ENCODE measurements at places on chromosomes 6 and 20.
A peak's percentile ranks its signal among the peaks of the same experiment; 100 is the strongest.

GRCh38 chr20:34312024-34312460, 8.9 kb upstream of the AHCY start:
- DNase-seq = no peak

- DNase-seq = no peak
Measured at GRCh38 chr20:48718786-48719578, 108.8 kb downstream of the PREX1 start.

GRCh38 chr6:154012852-154013251, 26.2 kb upstream of the OPRM1 start:
- DNase-seq = no peak

DNA sequence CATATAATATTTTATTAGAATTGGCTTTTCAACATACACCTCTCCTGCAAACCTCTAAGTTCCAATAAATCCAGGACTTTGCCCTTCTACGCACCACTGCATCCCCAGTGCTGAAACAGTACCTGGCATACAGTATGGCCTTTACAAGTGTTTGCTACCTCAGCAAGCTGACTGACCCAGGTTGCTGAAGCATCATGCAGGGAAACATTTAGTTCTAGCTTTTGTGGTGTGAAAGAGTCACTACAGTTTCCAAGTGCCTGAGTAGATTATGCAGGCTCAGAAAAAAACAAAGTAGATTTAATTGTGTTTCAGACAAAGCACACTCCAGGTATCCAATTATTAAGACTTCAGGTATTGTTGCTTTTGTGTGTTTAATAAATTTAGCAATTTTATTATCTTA, 614.2 kb upstream of the NRSN1 start:
- DNase-seq = no peak

- DNase-seq = no peak
Measured at GRCh38 chr20:6053776-6054688, at the start of gene LRRN4. Gene LRRN4, minus strand, starts transcription at chr20:6054060. Its CDS starts 1,261 bp downstream, at chr20:6052799.

DNA sequence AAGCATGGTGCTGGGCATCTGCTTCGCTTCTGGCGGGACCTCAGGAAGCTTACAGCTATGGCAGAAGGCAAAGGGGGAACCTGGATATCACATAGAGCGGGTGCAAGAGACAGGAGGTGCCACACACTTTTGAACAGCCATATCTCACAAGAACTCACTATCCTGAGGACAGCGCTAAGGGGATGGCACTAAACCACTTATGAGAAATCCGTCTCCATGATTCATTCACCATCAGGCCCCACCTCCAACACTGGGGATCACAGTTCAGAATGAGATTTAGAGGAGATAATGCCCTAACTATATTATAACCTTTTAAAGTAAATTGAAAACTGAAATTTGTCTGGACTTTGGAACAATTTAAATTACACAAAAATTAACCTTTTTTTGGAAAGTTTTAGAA, 37.8 kb upstream of the SUMO4 start:
- no peak for DNase-seq

GRCh38 chr6:164045082-164045481, 630.6 kb downstream of the QKI start:
- DNase-seq = no peak

DNA sequence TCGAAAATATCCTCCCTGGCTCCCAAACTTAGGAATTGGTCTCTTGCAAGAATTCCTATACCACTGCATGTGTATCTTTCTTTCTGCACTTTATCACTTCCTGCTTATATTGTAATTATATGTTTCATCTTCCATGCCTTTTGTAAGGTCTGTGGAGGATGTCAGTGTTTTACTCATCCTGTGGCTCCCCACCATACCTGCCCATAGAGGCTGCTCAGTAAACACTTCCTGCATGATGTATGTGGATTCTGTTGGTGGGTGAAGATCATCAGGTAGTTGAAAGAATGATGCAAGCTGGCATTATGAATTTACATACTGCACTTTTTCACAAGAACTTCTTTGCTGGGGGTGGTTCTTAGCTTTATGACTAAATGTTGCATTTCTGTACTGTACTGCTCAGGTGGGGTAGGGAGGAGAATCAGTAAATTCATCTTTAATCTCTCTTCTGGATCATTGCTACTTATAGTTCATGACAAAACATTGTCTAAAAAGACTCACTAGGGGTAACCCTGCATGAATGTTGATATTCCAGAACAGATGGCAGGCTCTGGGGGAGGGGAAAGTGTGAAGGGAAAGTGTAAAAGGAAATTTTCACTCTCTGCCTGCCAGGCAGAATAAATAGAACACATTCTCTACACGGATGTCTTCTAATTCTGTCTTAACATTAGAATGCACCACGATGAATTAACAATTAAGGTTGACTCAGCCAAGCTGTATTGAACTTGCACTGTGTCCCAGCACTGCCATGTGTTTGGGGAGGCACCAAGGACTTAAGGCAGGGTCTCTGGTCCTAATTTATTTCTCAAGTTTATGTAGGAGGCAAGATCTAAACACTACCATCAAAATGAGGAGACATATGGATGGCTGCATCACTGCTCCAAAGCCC, 36.0 kb upstream of the KLHL31 start:
- no peak for DNase-seq

DNA sequence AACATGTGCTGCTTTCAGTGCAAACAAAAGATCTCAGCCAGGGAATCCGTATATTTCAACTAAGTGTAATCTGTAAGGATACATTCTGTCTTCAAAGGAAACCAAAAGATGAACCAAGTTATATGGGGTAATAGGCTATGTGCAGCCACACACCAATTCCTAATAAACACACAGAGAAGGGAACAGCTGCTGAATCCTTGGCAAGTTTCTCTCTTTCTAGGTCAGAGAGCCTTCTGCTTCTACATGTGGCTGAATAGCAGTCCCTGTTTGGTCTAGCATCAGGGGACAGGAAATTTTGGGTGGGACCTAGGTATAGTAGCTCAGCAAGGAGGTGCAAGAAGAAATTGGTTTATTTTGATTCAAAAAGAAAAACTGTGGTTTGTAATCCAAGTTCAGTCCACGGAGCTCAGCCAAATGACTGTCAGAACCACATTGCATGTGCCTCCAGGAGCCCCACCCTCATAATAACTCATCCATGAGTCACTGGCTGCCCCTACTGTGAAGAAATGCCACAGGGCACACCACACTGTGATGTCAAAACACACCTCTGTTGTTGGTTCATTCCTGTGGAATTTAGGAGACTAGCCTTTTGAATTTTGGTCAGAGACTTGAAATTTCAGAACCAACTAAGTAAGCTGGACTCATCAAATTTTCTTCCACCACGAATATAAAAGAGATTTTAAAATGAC, 21.1 kb downstream of the SPTLC3 start:
- no peak for DNase-seq

DNA sequence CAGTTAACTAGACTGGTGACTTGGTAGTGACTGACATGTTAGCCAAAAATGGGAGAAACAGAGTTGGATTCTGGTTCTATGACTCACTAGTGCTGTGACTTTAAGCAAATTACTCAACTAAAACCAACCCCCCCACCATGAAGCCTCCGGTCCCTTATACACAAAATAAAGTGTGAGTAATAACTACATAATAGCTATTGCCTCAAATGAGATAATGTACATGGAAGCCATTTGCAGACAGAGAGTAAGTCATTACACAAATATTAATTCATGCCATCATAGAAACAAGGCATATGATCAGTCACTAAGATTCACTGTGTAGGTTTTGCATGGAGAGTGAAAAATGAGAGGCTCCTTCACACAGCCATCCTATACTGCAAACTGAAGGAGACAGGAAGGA, 111.9 kb downstream of the HIVEP2 start:
- no peak for DNase-seq

- no peak for DNase-seq
Measured at GRCh38 chr6:3752531-3753227, 1.2 kb upstream of the PXDC1 start.

- DNase-seq = peak; percentile 70
Measured at GRCh38 chr6:90484903-90485302, 102.0 kb downstream of the MAP3K7 start.
